ENCODE measurements at places on chromosomes 16 and 17. TPM values are rescaled to one million over a fixed set of nuclear protein-coding genes. Genes with fewer than 3 reads are reported as not detected.

DNA sequence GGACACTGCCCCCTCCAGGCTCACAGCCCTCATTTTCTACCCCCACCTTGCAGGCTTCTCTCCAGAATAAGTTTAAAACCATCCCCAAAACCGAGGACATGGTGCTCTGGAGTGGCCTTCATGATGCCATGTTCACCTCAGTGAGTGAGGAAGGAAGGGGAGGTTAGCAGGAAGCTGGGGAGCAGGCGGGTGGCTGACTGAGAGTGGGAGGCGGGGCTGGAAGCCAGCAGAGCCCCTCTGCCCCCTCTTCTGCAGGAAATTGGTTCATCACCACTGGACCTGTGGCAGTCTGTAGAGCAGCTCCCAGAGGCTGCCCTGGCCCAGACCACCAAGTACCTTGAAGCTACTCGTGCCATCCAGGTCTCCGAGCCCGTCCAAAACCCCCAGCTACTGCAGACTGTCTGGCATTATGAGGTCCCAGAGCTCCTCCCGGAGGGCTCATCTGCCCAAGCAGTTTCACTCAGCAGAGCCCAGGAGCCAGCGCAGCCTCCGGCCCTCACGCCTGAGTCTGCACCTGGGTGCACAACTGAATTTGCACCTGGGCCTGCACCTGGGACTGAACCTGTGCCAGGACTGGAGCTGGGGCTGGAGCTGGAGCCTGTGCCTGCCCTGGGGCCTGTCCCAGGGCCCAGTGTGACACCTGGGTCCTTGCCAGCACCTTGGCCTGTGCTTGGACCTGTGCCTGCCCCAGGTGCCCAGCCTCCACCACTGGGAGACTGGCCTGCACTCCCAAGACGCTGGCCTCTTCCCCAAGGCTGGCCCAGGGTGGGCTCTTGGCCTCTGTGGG, 19.0 kb downstream of the C16orf96 start:
- no peak overlapping the region for H3K4me3 ChIP-seq
- no peak for DNase-seq
- no peaks in the 10 kb centered on the region for H3K27me3 ChIP-seq
- no peaks in the 10 kb centered on the region for H3K36me3 ChIP-seq
- H3K4me1 ChIP-seq, result no peaks in the 10 kb centered on the region

- DNase-seq, result no peak
- no peak overlapping the region for H3K4me3 ChIP-seq
- H3K27ac ChIP-seq, result no peak overlapping the region
- no peaks in the 10 kb centered on the region for H3K27me3 ChIP-seq
- no peaks in the 10 kb centered on the region for H3K36me3 ChIP-seq
- H3K4me1 ChIP-seq, result peaks cover 19% of the 10 kb centered on the region
Measured at GRCh38 chr16:89431158-89431584, 59.2 kb downstream of the ANKRD11 start.

DNA sequence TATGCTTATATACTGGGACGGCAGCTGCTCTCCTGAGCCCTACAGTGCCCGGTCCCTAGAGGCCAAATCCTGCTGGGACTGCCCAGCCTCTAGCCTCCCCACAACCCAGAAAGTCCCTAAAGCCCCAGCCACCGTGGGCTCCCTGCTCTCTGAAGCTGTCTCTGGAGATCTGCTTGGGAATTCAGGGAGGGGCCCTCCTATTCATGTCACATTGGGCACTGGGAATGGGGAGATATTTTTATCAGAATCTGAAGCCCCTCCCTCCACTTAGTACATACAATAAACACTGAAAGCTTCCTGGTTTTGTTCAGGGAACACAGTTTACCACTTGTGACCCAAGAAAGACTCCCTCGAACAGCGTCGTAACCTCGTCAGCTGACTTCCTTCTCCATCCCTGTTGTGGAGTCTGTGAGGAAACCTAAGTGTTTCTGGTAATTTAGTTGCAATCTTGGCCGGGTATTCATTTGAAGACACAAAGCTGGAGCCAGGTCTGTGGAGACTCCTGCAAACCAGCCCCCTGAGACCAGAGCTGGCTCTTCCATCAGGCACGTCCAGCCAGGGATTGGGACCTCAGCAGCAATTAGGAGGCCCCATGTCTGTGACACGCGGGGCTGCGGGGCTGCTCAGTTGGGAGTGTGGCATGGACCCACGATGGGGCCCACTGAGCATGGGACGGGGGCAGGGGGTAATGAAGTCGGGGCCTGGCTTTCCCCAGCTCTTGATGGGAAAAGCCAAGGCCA, 38.5 kb downstream of the PGS1 start:
- H3K27me3 ChIP-seq, result no peaks in the 10 kb centered on the region
- DNase-seq, result no peak
- H3K27ac ChIP-seq, result no peak overlapping the region

- peak within 1 kb of the TSS; percentile 92 for H3K27ac ChIP-seq
- no peak for DNase-seq
- H3K36me3 ChIP-seq, result no peaks in the 10 kb centered on the region
- H3K4me1 ChIP-seq, result peaks cover 5% of the 10 kb centered on the region
- H3K27me3 ChIP-seq, result no peaks in the 10 kb centered on the region
Measured at GRCh38 chr17:43006639-43007551, at the start of gene IFI35. Gene IFI35 (plus strand): TSS chr17:43006784. CDS start chr17:43006948, 164 bp downstream.

DNA sequence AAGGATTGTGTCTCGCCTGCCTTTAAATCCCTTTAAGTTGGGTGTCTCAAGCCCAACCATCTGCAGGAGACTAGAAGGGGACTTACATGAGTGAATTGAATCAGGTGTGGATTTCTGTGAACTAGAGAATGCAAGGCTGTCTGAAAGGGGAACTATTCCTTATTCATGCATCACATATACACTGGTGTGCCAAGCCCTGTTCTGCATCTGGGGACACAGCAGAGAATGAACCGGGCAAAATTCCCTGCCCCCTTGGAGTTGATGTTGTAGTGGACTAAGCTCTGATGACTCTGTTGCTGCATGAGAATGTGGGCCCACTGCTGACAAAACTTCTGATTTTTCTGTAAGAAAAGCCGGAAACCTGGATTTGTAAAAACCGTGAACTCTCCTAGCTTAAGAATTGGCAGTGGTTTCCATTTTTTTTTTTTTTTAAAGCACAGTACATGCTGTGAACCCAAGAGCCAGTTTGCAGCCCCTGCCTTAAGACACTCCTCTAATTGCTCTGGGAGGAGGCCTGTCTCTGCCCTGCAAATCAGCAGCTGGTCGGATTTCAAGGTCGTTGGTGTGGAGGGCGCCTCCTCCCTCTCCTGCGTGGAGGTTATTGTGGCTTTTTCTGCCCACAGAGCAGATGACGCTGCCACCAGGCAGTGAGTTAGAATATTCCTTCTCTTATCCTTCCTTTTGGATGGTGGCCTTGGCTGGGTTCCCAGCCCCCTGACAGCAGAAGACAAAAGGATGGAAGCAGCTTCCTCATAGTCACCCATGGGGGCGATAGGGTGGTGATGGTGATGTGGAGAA, 131.0 kb downstream of the PRKCB start:
- no peak overlapping the region for H3K27ac ChIP-seq
- H3K27me3 ChIP-seq, result peaks cover 7% of the 10 kb centered on the region
- DNase-seq, result no peak
- no peak overlapping the region for H3K4me3 ChIP-seq
- H3K36me3 ChIP-seq, result no peaks in the 10 kb centered on the region

DNA sequence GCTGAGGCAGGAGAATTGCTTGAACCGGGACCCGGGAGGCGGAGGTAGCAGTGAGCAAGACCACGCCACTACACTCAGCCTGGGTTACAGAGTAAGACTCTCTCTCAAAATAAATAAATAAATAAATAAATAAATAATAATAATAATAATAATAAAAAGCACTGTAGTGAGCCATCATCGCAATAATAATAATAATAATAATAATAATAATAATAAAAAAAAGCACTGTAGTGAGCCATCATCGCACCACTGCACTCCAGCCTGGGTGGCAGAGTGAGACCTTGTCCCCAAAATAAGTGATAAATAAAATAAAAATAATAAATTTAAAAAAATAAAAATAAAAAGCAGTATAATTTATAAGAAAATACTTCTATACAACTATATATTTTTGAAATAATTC, 40.3 kb downstream of the SMURF2 start:
- no peak for DNase-seq
- H3K4me3 ChIP-seq, result no peak overlapping the region
- H3K27me3 ChIP-seq, result no peaks in the 10 kb centered on the region
- H3K4me1 ChIP-seq, result peaks cover 4% of the 10 kb centered on the region
- H3K27ac ChIP-seq, result no peak overlapping the region
- no peaks in the 10 kb centered on the region for H3K36me3 ChIP-seq

DNA sequence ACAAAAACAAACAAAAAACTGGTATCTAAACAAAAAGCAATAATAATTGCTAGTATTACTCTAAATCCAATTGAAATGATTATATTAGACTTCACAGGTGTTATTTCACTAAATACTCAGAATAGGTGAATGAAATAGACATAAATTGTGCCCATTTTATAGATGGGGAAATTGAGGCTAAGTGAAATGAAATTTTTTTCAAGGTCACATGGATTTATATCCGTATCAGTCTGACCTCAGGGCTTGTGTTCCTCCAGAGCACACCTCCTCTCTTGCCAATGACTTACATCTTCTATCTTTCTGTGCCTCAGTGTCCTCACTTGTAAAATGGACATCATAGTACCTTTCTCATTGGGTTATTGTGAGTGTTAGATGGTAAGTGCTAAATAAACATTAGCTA, 72.3 kb downstream of the GP2 start:
- H3K36me3 ChIP-seq, result no peaks in the 10 kb centered on the region
- H3K27ac ChIP-seq, result no peak overlapping the region
- no peak overlapping the region for H3K4me3 ChIP-seq
- DNase-seq, result no peak
- no peaks in the 10 kb centered on the region for H3K4me1 ChIP-seq

GRCh38 chr17:68700421-68700820, 99.3 kb upstream of the FAM20A start:
- no peak overlapping the region for H3K4me3 ChIP-seq
- H3K36me3 ChIP-seq, result no peaks in the 10 kb centered on the region
- H3K27me3 ChIP-seq, result no peaks in the 10 kb centered on the region
- H3K27ac ChIP-seq, result no peak overlapping the region
- no peaks in the 10 kb centered on the region for H3K4me1 ChIP-seq

Gene EPN3
- total RNA-seq, result 0.92 TPM
